Fibroblast of villous mesenchyme (primary cell): ENCODE measurements at places on chromosomes 6 and 20. TPM values are rescaled to one million over a fixed set of nuclear protein-coding genes. Genes with fewer than 3 reads are reported as not detected.

- DNase-seq, result peak; percentile 79
Measured at GRCh38 chr6:111603040-111603439, 2.6 kb downstream of the TRAF3IP2 start.

- no peak for DNase-seq
Measured at GRCh38 chr20:51233345-51233744, 210.4 kb upstream of the KCNG1 start.

DNA sequence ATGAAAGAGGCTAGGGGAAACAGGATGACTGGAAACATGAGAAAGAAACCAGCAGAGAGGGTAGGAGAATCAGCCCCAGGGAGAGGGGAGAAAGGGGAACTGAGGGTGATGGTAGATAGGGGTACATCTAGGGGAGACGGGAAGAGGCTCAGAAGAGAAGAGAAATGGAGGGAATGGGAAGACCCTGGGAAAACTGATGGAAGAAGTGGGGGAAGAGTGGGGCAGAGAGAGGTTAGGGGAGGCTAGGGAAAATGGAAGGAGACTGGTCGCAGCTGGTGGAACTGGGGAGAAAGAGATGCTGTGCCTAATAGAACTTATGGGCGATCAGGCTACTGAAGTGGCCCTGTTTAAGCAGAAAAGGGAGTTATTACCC, 548 bp downstream of the PROCR start:
- DNase-seq, result no peak

DNA sequence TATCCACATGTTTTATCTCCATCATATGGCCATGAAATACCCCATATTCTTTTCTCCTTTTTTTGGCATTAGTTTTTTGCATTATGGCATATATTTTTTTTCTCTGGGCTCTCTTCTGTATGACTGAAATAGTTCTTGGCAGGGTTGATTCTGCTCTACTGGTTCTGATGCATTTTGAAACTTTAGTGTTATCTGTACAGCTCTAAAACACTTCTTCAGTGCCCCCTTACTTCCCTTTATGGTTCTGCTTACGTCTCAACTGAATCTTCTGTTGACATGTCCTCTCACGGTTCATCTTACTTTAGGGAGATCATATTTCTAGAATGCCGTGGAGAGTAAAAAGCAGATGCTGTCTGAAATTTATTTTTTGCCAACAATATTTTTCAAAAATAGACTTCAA, 23.2 kb upstream of the TXNDC5 start:
- no peak for DNase-seq

GRCh38 chr6:11942185-11942864, 69.8 kb upstream of the HIVEP1 start:
- no peak for DNase-seq

DNA sequence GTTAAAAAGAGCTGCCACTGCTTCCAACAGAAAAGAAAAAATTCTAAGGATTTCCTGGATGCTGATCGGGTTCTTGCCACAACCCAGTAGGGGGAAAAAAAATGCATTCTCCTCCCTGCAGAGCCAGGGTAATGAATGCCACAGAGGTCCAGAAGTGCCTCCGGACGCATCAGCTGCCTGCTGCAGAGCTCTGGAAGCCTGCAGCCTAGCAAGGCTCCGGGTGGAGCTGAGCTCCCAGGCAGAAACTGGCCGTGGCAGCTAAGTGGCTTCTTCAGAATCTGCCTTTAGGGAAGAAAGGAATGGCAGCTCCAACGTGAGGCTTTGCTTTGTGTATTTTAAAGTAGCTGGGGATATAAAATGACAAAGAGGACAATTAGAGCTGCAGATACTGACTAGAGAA, 155.0 kb downstream of the CFAP61 start:
- no peak for DNase-seq

DNA sequence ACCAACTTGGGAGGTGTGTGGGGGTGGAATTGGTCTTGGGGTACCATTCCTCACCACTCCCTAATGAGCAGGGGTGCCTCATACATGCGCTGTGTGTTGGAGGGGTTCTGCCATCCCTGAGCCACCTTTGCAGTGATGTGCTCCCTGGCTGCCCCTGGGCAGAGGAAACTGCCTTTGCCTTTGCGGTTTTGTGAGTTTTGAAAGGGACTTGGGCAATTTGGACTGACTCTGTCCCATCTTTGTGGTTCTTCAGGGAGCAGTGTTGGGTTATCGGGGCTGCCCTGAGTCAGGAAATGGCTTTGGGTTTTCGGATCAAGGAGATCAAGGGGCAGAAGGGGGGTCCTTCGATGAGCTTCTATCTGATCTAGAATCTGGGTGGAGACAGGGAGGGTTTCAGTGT, 3.9 kb upstream of the PHACTR3 start:
- DNase-seq, result no peak

DNA sequence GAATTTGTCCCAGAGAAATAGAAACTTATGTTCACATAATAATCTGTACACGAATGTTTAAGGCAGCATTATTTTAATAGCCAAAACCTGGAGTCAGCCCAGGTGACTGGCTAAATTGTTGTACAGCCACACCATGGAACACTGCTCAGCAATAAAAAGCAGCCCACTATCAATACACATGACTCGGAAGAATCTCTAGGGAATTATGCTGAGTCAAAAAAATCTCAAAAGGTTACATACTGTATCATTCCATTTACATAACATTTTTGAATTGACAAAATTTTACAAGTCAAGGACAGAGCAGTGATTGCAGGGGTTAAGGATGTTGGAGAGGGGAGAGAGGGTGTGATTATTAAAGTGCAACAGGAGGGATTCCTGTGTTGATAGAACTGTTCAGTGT, 163.4 kb downstream of the UBE3D start:
- DNase-seq, result no peak

DNA sequence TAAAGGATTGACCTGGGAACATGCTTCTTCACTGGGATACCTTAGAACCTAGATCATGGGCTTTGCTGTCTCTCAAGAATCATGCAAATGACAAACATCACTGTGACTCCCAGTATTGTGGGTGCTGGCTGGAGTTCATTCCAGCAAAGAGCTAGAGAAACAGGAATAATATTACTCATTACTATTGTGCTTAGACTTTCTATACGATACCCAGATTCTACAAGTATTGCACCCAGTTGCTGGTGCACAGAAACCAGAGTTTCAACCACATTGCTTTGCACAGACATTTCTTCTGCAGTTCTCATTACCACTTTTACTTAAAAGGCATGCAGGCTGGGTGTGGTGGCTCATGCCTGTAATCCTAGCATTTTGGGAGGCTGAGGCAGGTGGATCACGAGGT, 220.4 kb upstream of the ZNF217 start:
- DNase-seq, result no peak

GRCh38 chr6:13303668-13304017, 24.7 kb downstream of the TBC1D7 start:
- peak; percentile 83 for DNase-seq

- no peak for DNase-seq
Measured at GRCh38 chr20:4153251-4153650, 137.9 kb upstream of the RNF24 start.

DNA sequence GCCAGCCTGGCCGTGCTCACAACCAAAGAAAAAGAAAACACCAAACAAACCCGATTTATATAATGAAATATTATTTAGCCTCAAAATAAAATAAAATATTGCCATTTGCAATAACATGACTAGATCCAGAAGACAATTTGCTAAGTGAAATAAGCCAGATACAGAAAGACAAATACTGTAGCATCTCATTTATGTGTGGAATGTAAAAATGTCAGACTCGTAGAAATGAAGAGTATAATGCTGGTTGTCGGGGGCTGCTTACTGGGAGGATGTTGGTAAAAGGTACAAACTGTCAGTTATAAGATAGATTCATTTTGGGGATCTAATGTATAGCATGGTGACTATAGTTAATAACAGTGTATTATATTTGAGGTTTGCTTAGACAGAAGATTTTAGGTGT, 269.7 kb downstream of the THBS2 start:
- DNase-seq, result no peak

- peak; percentile 8 for DNase-seq
Measured at GRCh38 chr6:116369964-116370759, 585 bp upstream of the DSE start.

DNA sequence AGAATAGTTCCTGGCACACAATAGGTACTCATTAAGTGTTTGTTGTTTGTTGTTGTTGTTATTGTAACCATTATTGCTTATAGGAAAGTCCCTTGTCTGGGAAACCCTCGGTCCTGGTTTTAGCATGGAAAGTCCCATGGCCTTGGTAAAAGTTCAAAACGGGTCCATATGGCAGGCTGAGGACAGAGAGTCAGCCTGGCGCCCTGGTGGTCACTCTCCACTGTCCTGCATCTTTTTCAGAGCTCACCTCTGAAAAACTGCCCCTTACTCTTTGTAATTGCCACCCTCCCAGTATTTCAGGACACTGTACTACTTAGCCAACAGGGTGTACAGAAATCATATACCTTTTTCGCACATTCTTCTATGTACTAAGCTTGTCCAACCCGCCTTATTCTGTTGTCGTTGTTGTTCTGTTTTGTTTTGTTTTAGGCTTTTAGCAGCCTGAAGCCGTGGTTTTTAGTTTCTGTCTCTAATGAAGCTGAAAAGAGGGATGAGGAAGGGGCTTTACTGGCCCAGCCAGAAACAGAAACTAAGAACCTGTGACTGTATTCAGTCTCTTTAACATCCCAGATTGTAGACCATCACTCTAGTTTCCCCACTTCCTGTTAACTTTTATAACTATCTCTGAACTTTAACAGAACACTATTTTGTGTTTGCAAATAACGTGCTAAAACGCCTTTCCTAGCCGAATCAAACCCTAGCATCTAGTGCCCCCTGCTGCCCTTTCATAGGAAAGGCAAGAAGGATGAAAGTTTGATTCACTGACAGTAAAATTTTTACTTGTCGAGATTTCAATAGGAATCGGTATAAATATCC, 7.6 kb upstream of the TMEM14A start:
- DNase-seq, result peak; percentile 84

GRCh38 chr6:50935442-50935841, 116.8 kb downstream of the TFAP2B start:
- no peak for DNase-seq

- peak; percentile 67 for DNase-seq
Measured at GRCh38 chr20:45878076-45878761, 2.8 kb upstream of the ZSWIM1 start.

DNA sequence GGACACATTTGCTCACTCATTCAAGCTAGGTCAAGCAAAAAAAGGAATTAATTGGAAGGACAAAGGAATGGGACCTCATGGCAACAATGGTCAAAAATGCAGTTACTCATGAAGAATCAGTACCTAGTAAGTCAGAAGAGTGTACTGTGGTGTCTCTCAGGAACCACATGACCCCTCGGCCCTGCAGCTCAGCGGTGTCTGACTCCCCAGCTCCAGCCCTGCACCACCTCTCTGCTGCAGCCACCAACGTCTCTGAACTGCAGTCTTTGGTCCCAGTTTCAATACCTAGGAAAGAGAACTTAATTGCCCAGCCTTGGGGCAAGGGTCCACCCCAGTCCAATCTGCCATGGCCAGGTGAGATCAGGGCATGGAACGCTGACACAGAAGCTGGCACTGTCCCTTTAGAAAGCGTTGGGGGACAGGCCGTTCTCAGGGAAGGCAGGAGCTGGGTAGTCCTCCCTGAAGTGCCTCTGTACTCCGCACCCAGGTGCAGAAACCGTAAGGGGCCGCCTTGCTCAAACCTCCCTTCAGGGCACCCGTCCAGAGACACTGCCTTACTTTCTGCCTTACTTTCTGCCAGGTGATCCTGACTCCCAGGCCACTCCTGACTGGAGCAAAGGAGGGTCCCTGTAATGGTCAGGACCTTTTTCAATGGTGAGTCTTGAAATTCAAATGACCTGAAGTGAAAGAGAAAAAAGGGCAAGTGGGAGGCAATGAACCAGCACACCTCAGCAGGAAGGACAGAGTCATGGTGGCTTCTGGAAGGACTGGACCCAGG, 13.2 kb upstream of the NELFCD start:
- DNase-seq, result no peak

DNA sequence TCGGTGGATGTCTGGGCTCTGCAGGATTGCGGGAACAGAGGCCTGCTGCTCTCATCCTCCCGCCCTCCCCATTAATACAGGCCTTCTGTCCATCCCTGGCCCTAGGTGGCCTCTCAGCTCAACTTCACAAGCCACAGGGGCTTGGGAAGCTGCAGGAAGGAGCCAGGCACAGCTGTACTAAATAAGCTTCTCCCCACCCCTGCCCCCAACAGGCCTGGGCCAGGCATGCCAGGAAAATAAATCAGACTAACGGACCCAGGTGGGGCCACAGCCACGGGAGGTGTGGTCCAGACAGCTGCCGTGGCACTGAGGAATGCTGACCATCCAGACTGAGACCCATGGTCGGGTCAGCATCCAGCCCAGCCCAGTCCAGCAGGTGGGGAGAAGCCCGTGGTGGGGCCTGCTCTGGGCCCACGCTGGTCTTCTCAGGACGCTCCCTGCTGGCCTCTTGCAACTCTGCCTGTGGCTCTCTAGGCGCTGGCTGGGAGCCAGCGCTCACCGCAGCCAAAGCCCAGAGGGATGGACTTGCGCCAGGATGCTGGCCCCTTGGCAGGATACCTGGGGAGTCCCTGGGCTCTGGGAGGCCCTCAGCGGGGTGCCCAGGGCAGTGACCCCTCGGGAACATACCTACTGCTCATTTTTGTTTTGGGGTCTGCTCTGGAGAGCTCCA, 8.6 kb upstream of the YTHDF1 start:
- peak; percentile 69 for DNase-seq

- no peak for DNase-seq
Measured at GRCh38 chr6:18388271-18388670, 1.1 kb downstream of the RNF144B start.

- no peak for DNase-seq
Measured at GRCh38 chr20:46367234-46367633, 39.2 kb downstream of the ELMO2 start.

Gene MCM3
- 38.0 and 49.7 TPM in 2 replicates for total RNA-seq

Gene PHACTR3
- total RNA-seq, result not detected in 2 replicates

Gene CRYBG1
- 8.1 and 15.5 TPM in 2 replicates for total RNA-seq
